Glomerular endothelial cell (primary cell): ENCODE measurements at places on chromosomes 1 and 21.

DNA sequence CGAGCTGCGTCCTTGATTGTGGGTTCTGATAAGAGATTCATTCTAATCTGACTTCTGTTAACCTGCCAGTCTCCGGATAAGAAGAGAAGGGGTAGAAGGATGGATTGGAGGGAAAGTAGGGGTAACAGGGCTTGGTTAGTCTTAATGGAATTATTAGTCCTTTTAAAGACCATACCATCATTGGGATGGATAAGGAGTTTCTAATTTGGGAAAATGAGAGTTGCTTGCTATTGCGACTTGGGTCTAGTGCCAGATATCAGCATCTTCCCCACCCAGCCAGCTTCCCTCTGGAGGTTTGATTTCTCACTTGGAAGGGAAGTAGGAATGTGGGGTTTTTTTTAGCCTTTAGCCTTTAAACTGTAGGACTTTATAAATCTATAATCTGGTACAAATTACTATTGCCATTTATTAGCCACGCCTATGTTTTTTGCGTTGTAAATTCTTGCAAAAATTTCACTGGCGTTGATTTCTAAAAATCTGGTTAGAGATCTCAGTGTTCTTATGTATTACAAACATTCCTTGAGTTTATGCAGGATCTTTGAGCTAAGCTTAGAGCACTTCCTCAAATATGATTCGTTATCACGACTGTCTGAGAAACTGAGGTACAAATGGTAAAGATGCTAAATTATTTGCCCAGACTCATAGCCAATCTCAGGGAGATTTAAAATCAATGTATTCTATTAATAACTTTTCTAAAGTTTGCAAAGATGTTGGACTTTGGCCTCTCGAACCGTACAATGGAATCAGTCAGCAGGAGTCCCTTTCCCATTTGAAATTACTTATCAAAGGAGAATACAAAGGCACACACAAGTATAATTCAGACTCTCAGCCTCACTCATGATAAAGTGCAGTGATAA, 1.3 kb downstream of the FAM20B start:
- no peak for DNase-seq

DNA sequence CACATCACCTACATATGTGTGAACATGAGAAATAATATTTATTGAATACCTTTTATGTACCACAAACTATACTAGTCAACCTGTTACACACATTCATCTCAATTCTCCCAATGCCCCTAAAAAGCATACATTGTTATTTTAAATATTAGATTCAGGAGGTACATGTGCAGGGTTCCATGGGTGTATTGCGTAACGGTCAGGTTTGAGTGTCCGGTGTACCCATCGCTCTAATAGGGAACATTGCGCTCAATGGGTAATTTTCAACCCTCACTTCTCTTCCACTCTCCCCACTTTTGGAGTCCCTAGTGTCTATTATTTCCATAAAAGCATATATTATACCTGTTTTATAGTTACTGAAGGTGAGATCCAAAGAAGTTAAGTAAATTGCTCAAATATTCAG, 82.0 kb downstream of the IFI44 start:
- no peak for DNase-seq

GRCh38 chr21:28247454-28248020, 745.1 kb downstream of the LTN1 start:
- DNase-seq: no peak

DNA sequence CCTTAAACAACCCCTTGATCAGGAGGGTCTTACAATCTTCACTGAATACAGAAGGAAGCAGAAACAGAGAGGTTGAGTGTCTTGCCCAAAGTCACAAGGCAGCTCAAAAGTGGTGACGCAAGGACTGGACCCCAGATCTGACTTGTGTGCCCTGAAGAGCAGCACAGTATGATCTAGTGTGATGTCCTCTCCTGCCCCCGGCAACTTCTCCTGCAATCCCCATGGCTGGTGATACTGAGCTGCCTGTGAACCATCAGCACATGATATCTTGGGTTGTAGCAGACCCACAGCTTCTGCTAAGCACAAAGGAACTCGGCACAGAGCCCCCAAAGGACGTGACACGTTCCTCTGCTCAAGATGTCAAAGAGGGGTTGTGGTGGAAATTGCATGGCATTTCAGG, 51.2 kb upstream of the EDN2 start:
- no peak for DNase-seq

- DNase-seq: no peak
Measured at GRCh38 chr1:80054129-80054528, 1047.6 kb upstream of the ADGRL4 start.

DNA sequence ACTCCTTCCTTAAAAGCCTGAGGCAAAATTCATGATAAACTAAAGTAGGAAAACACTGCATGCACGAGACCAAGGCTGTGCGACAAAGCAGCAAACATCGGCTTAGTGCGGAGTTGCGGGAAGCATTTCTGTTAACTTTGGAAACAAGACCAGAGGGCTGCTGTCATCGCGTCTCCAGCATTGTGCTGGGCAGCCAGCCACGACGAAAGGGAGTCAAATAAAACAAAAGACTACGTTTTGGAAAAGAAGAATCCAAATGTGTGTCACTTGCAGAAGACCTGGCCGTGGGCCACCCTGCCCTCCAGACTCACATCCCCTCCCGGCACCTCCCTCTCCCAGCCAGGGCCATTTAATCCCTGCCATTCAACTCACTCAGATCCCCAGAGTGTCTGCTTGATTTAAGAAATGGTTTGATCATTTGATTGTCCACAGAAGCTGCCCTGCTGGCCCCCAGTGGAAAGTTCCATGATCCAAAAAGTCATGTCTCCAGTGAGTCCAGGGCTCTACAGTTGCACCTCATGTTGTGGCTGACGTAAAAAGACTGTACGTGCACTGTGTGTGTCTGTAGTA, 2.4 kb upstream of the KRTAP10-11 start:
- no peak for DNase-seq

GRCh38 chr1:175848329-175848728, 104.9 kb upstream of the TNR start:
- no peak for DNase-seq

- no peak for DNase-seq
Measured at GRCh38 chr21:36710729-36711048, 11.8 kb downstream of the SIM2 start.

- no peak for DNase-seq
Measured at GRCh38 chr21:43333298-43334062, 93.5 kb downstream of the SIK1 start.

- no peak for DNase-seq
Measured at GRCh38 chr1:11479375-11479979, 522 bp downstream of the DISP3 start.

GRCh38 chr1:214380986-214381695, 100.2 kb downstream of the SMYD2 start:
- no peak for DNase-seq

DNA sequence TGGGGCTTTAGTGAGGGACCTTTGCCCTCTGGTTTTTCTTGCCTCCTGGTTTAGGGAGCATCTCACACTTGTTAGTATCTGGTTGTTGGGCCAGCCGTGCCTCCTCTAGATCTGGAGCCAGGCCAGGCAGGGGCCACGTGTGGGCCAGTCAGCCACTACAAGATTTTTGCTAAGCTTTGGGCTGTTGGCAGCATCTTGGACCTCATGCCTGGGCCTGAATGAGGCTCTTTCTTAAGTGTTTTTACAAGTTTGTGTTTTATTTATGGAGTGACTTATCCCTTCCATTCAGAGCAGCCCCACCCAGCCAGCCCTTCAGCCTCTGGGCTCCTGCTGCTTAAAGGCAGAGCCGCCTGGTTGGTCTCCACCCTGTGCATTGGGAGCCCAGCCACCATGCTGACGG, 1.6 kb upstream of the SH3BGRL3 start:
- DNase-seq: no peak

GRCh38 chr1:46467183-46467504, 22.5 kb upstream of the DMBX1 start:
- DNase-seq: no peak

DNA sequence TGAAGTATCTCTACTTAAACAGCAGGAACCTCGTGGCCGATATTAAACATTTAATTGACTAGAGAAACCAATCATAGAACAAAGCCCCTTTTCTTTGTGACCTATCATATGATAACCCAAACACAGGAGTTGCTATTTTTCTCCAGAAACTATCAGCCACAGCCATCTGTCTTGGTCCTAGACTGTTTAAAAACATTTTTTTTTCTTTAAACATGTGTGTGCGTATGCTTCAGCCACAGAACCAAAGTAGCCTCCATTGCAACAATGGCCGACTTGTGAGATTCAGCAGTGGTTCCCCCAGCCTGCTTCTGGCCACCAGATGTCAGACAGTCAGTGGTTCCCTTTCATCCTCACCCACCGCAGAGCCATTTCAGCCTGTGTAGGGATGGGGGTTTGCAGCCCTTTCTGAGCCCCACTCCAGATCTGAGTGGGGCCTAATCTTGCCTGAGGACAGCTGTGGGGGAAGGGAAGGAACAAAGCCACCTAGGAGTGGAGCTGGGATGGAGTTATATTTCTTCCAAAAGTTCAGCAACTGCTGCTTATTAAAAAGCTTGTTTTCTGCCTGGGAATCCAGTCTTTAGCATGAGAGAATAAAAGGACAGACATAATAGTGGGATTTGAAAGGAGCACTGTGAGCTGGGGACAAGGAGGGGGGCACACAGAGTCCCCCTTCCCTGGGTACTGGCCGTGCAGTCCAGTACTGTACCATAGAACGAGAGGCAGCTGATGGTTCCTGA, 11.7 kb upstream of the IGSF3 start:
- no peak for DNase-seq

DNA sequence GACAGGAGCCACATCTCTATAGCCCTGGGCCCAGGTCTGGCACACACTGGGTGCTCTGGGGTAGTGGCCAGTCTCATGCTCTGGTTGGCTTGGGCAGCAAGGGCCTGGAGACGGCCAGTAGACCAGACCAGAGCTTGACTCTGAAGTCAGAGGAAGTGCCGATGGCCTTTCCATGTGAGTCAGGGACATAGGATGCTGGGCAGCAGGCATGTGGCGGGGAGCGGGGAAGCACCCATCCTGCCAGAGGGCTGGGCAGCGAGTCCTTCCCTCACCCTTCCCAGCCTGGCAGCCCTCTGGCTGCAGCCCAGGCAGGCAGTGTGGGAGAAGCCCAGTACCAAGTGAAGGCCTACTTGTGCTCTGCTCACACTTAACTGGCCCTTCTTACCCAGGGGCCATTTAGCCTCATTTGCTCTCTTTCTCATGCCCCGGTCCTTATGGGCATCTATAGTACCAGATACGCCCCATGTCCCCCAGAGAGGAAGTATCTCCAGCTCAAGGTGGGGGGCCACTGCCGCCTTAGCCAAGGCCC, 3.3 kb downstream of the GPR153 start:
- no peak for DNase-seq

- DNase-seq: no peak
Measured at GRCh38 chr1:166944186-166944967, 31.0 kb downstream of the ILDR2 start.

GRCh38 chr1:40531381-40532061, at the start of gene ZNF684:
ZNF684 (plus strand) TSS chr1:40531637; CDS start chr1:40533167, 1,530 bp downstream.
- no peak for DNase-seq

DNA sequence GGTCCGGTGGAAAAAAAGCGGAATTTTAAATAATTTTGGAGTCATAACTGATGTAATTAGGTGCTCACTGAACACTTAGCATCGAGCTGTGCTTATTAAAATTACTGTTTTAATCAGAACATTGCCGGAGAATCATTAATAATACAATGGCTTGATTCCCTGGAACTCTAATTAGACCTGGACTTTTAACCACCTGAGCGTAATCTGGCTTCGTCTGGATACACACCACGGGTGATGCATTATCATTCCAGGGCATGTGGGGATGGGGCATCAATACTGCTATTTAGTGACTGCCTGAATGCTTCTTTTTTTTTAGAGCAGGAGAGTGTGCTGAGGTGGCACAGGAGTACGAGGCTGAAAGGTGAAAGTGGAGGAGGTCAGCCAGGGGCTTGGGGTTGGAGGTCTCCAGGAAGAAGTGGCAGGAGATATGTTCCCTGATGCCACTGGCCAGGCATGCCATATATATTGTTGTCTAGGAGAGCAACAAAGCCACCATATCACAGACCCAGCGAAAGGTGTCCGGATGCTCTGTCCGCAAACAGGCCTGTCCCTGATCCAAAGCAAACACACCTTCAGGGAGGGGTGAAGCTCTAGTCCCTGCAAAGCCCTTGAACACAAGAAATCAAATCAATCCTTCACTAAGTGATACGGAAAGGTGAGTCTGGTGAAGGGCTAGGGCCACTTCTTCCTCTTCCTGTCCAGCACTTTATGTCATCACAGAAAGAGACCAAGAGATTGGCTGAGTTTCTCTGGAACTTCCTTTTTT, 125.2 kb downstream of the PLXNA2 start:
- DNase-seq: no peak

- DNase-seq: no peak
Measured at GRCh38 chr1:43522776-43523480, 7.8 kb upstream of the PTPRF start.

DNA sequence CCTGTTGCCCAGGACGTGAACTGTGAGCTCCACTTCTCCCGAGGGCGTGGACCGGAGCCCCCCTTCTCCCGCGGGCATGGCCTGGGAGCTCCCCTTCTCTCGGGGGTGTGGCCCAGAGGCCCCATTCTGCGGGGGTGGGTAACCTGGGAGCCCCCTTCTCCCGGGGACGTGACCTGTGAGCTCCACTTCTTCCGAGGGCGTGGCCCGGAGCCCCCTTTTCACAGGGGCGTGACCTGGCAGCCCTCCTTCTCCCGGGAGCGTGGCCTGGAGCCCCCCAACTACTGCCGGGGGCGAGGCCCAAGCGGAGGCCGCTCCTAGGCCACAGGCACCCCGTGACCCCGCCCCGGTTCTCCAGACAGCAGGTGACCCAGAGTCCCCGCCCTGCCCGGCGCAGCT, 320 bp downstream of the C1orf174 start:
- no peak for DNase-seq

GRCh38 chr1:180579961-180580611, 21.3 kb downstream of the OVAAL start:
- DNase-seq: no peak

DNA sequence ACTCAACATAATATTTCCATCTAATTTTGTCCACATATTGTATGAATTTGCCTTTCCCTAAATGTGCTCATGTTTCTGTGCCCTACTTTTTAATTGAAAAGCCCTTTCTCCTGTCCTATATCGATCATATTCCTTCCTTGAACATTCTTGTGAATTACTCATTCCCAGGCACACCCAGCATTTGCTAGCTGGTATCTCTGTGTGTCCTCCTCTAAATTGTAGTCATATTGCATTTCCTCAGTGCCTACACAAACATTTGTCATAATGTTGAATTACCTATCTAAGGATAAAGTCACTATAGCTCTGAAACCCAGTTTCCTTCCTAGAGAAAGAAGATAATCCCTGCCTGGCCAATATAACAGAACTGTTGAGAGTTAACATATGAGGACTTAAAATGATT, 39.6 kb upstream of the TBX15 start:
- no peak for DNase-seq

GRCh38 chr1:52911541-52911940, 10.0 kb downstream of the ECHDC2 start:
- no peak for DNase-seq

GRCh38 chr21:44593598-44594405, 1.5 kb upstream of the KRTAP10-6 start:
- DNase-seq: no peak

- DNase-seq: no peak
Measured at GRCh38 chr1:15577691-15578090, 7.2 kb downstream of the AGMAT start.

GRCh38 chr1:88016947-88017346, 667.1 kb upstream of the PKN2 start:
- no peak for DNase-seq

GRCh38 chr1:19776287-19776686, 23.4 kb downstream of the TMCO4 start:
- DNase-seq: no peak
